Activated naive CD8-positive, alpha-beta T cell treated with anti-CD3 and anti-CD28 coated beads for 36 hours (primary cell): ENCODE measurements at places on chromosomes 16 and 17. TPM values are rescaled to one million over a fixed set of nuclear protein-coding genes. Genes with fewer than 3 reads are reported as not detected.

Gene MT1F
- 13.2 TPM for total RNA-seq

Gene DBNDD1
- 0.82 TPM for total RNA-seq

Gene COQ9
- 46.3 TPM for total RNA-seq

Gene TBC1D3E
- not detected for total RNA-seq

Gene KRTAP2-3
- not detected for total RNA-seq

Gene AATK
- total RNA-seq, result 0.26 TPM

Gene CRK
- total RNA-seq, result 13.5 TPM

GRCh38 chr16:78775161-78775561 lies 675.7 kb downstream of the WWOX start:
- peaks cover 4% of the 10 kb centered on the region for H3K27me3 ChIP-seq
- H3K36me3 ChIP-seq, result no peaks in the 10 kb centered on the region
- H3K4me3 ChIP-seq, result no peak overlapping the region
- DNase-seq, result peak; percentile 4

DNA sequence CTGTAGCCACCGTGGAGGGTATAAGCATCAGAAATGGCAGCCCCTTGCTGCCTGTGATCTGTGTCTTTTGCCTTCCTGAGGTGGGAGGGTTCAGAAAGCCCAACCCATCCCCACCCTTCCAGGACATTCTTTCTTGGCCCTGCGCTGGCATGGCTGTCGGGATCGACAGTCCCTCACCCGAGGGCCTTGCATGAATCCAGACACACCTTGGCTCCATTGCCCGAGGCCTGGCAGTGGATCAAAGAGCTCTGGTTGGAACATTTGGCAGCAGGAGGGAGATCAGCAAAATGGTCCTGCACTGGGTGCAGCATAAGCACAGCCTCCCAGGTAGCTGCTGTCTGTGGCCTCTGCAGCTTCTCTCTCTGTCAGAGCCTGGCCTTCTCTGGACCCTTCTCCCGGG lies 246.6 kb upstream of the MAF start:
- peaks cover 15% of the 10 kb centered on the region for H3K4me1 ChIP-seq
- no peaks in the 10 kb centered on the region for H3K36me3 ChIP-seq
- DNase-seq, result no peak
- H3K4me3 ChIP-seq, result no peak overlapping the region
- H3K27ac ChIP-seq, result no peak overlapping the region

DNA sequence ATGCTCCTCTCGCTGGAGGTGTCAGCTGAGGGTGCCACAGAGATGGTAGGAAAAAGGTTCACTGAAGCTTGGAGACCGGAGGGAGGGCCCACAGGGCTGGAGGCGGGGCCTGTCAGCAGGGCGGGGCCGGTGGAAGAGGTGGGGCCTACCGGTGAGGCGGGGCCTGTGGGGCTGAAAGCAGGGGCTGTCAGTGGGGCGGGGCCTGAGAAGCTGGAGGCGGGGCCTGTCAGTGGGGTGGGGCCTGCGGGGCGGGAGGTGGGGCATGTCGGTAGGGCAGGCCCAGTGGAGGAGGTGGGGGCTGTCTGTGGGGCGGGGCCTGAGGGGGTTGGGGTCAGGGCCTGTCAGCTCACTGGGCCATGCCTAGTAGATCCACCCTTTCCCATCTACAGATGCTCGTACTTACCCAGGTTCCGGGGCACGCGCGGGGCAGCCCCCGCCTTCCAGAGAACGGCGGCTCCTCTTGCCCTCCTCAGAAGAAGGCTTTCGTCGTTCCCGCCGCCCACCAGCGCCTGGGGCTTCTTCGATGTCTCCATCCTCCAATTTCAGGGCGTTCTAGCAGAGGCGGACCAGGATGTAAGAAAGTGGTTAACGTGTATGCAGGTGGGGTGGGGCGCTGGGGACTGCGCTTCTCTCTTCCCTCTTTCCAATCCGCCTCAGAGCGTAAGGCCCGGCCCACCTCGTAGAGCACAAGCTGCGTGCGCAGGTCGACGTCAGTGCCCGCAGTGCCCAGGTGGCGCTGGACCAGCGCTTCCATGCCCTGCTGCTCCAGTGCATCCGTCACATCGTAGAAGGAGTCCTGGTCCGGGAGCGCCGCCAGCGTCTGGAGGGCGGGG lies 9.8 kb downstream of the TMEM208 start:
- peak overlapping the region; percentile 43 for H3K27ac ChIP-seq
- no peaks in the 10 kb centered on the region for H3K27me3 ChIP-seq
- peaks cover 33% of the 10 kb centered on the region for H3K36me3 ChIP-seq
- H3K4me1 ChIP-seq, result peaks cover 13% of the 10 kb centered on the region
- peak; percentile 86 for DNase-seq

DNA sequence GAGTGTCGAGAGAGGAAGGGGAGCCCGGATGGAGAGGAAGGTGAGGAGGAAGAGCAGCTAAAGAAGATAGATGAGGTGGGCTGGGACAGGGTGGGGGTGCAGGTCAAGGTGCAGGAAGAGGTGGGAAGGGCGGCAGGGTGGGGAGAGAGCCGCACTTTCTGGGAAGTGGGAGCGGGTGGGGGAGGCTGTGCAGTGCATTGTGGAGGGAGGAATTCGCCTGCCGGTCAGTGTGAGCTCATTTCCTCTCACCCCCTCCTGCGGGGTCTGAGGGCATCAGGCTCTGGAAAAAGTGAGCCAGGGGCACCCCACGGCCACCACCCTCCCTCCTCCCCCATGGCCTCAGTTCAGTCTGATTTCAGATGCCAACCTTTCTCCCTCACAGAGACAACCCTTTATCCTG lies 2.5 kb upstream of the ARHGAP23 start:
- H3K27ac ChIP-seq, result no peak overlapping the region
- peaks cover 72% of the 10 kb centered on the region for H3K27me3 ChIP-seq
- H3K36me3 ChIP-seq, result no peaks in the 10 kb centered on the region
- DNase-seq, result no peak
- H3K4me3 ChIP-seq, result no peak overlapping the region

GRCh38 chr17:78117027-78117981 lies 11.3 kb downstream of the TMC6 start:
- no peak for DNase-seq
- H3K36me3 ChIP-seq, result peaks cover 48% of the 10 kb centered on the region
- no peaks in the 10 kb centered on the region for H3K27me3 ChIP-seq
- H3K4me1 ChIP-seq, result peaks cover 53% of the 10 kb centered on the region
- H3K27ac ChIP-seq, result peak overlapping the region; percentile 51

DNA sequence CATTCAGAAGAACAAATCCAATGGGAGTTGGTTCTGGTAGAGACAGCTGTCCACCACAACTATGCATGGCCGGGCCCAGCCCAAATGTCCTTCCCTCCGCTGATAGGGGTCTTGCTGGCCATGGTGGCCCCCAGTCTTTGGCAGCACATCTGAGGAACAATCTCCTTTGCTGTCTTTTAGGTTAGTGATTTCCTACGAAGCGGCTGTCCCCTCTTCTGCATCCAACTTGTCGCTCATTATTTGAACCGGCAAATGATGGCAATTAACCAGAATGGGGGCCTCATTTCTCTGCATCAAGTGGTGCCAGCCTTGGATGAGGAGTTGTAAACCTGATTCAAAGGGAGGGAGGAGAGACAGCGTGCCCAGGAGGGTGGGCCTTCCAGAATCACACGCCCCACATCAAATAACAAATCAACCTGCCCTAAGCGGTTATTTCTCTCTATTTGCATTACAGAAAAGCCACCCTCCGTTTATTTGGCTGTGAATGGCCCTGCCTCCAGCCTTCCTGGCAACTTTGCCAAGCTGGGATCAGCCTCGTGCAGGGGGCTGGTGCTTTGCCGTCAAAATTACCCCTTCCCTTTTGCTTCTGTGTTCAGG lies 156.5 kb downstream of the RGS9 start:
- H3K4me3 ChIP-seq, result no peak overlapping the region
- H3K27me3 ChIP-seq, result peaks cover 5% of the 10 kb centered on the region
- DNase-seq, result no peak

DNA sequence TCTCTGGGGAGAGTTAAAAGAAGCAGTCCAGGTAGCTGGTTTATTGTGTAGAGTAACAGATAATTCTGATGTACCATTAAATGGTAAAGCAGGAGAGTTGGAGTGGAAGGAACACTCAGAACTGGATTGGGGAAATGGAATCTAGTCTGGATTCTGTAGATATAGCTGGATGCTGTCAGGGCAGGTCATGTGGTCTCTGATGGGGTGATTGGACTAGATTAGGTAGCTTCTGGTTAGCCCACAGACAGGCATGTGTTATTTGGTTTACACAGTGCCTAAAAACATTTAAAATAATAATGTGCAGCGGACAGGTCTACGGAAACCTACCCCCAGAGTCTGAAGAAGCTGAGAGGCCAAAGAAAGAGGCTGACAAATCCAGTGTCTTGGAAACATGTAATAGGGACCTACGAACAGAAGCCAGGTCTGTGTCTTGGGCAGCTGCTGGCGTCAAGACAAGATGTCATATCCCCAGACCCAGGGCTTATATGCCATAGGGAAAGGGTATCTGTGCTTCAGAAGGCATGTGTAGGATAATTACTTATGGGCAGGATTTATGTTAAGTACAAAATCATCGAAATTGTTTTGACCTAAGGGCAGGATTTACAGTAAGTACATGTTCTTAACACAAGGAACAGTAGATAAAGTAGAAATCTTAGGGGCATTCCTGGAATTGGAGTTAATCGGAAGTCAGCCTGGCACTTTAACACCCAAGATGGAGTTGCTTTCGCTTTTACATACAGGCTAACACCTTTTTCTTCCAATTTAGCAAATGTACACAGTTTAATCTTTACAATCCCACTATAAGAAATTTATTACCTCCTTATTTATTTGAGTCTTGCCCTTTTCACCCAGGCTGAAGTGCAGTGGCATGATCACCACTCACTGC lies 12.4 kb downstream of the LUC7L3 start:
- no peaks in the 10 kb centered on the region for H3K27me3 ChIP-seq
- H3K36me3 ChIP-seq, result peaks cover 16% of the 10 kb centered on the region
- no peak overlapping the region for H3K4me3 ChIP-seq

- no peak for DNase-seq
- H3K27me3 ChIP-seq, result peaks cover 5% of the 10 kb centered on the region
- H3K4me3 ChIP-seq, result no peak overlapping the region
- H3K4me1 ChIP-seq, result peaks cover 4% of the 10 kb centered on the region
- no peak overlapping the region for H3K27ac ChIP-seq
Measured at GRCh38 chr16:81264386-81264785, 25.9 kb downstream of the BCO1 start.

DNA sequence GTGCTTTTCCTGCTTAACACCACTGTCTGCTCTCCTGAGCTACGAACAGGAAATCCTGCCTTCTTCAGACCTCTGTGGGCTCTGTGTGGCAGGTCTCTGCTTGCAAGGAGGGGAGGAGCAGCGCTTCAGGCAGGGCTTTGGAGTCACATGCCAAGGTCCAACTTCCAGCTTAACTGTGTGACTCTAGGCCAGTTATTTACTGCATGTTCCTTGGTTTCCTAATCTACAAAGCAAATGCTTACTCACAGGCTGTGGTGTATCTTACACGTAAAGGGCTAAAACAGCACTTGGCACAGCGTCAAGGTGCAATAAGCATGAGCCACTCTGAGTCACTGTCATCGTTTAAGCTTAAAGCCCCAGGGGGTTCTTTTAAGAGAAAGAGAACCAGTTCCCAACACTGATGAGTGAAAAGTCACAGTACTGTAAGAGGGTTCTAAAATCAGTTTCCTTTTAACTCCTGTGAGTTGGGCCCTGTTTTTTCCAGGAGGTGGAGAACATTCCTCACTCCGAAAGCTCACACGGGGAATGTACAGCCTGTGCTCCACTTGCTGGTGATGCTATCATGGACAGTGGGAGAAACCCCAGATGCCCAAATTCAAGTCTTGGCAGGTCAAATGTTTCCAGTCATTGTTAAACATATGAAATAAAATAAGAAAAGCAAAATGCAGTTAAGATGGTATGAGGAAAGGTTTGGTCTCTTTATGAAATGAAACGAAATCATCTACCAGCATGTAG lies 54.1 kb upstream of the BCAR1 start:
- H3K4me3 ChIP-seq, result no peak overlapping the region
- H3K27me3 ChIP-seq, result no peaks in the 10 kb centered on the region
- H3K4me1 ChIP-seq, result peaks cover 27% of the 10 kb centered on the region
- peak; percentile 58 for DNase-seq
- H3K27ac ChIP-seq, result peak overlapping the region; percentile 54

- no peaks in the 10 kb centered on the region for H3K36me3 ChIP-seq
- no peak overlapping the region for H3K27ac ChIP-seq
- H3K27me3 ChIP-seq, result peaks cover 89% of the 10 kb centered on the region
- DNase-seq, result no peak
- H3K4me3 ChIP-seq, result no peak overlapping the region
Measured at GRCh38 chr16:86504315-86505184, 5.8 kb upstream of the FOXF1 start.

- H3K27ac ChIP-seq, result no peak overlapping the region
- no peaks in the 10 kb centered on the region for H3K4me1 ChIP-seq
- no peak for DNase-seq
- H3K36me3 ChIP-seq, result no peaks in the 10 kb centered on the region
Measured at GRCh38 chr17:52696362-52696761, 537.8 kb upstream of the CA10 start.

DNA sequence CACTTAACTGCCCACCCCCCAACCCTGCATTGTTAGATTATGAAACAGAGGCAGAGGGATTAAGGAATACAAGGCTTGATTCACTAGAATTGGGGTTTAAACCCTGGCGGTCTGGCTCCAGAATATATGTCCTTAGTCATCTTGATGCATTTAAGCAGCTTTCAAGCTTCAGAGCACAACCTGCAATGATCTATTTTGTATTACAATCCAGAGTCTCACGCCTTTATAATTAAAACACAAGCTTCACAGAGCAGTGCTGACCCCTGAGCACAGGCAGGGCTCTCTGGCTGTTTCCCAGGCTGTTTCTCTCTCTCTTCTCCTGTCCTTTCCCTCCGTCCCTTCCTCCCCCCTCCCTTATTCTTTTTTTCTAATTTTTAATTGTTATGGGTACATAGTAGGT lies 209.1 kb downstream of the SPECC1 start:
- no peaks in the 10 kb centered on the region for H3K27me3 ChIP-seq
- H3K4me3 ChIP-seq, result no peak overlapping the region
- no peak overlapping the region for H3K27ac ChIP-seq
- no peak for DNase-seq
- no peaks in the 10 kb centered on the region for H3K4me1 ChIP-seq

DNA sequence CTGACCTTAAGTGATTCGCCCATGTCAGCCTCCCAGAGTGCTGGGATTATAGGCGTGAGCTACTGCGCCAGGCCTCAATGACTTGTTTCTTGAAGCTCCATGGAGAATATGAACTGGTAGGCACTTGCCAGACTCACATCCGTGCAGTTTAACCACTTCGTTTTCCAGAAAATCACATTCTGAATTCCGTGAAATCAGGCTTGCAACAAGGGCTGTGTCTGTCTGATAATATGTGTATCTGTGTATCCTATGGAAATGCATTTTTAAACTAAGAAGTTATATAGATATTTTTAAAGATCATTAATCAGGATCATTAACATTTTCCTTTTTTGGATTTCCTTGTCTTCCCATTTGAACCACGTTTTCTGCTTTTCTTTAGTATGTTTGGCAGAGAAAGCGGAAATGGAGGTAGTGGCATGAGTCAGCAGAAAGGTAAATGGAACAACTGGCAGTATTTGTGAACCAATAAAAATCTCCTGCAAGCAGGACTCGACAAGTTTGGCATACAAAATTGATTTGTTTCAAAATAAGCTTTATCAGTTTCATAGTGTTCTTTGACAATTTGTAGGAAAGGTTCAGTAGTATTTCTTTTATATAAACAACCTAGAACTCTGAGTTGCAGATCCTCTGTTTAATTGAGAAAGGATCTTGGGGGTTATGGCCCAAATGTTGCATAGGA lies 33.0 kb downstream of the USP10 start:
- H3K27ac ChIP-seq, result no peak overlapping the region
- no peak for DNase-seq
- no peaks in the 10 kb centered on the region for H3K27me3 ChIP-seq
- no peak overlapping the region for H3K4me3 ChIP-seq
- peaks cover 18% of the 10 kb centered on the region for H3K36me3 ChIP-seq

- peak overlapping the region; percentile 99 for H3K4me3 ChIP-seq
- H3K36me3 ChIP-seq, result peaks cover 28% of the 10 kb centered on the region
- peaks cover 30% of the 10 kb centered on the region for H3K4me1 ChIP-seq
- no peaks in the 10 kb centered on the region for H3K27me3 ChIP-seq
Measured at GRCh38 chr17:45162025-45162687, 481 bp downstream of the HEXIM2 start.
